Suppressor macrophage (primary cell): ENCODE measurements at places on chromosomes 4 and X.

DNA sequence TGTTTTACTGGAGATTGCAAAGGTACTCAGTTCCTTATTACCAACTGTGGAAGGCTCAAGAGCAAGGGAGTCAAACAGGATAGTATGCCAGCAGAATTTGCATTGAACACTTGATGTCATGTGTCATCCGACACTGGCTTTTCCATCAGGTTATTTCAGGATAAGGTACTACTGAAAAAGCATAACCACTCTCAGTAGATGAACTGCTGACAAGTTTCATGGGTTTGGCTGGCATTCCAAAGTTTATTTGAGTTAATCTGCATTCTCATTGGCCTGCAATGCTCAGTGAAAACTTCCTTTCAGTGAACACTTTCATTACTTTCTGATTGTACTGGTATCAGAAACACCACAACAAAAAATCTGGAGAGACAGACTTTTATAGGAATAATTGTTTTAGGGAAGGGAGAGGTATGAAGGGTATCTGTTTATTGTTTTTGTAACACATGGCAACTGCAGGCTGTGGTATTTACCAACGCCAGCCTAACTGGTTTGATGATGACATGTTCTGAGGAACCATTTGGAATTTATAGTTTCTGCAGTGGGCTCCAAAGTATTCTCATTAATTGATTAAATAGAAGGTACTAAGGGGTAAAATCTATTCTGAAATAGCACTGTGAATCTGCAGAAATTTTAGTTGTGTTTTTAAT, 345.7 kb upstream of the NR3C2 start:
- DNase-seq = no peak

DNA sequence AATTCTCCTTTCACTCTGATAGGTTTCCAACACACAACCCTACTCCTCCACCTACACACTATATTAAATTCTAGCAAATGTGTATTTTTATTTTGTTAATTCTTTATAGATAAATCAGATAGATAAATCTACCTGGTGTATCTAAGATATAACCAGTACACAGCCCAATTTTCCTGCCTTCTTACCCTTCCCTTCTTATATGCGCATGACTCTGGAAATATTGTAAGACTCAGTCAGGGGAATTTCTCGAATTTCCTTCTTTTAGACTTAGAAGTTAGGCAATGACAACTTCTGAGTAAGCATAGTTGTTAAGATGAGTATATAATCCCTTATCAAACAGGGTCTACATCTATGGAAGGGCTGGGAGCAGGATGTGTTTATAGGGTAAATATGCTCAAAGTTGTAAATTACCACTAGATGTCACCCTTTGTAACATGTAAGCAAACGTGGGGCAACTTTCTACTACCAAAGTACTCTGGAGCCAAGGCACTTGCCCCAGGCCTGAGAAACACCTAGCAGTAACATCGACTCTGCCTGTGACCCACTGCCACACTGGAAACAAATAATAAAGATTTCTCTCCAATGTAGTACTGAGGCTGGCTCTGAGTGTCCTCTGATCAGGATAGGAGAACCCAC, 444.7 kb downstream of the IQCM start:
- DNase-seq = peak; percentile 30

DNA sequence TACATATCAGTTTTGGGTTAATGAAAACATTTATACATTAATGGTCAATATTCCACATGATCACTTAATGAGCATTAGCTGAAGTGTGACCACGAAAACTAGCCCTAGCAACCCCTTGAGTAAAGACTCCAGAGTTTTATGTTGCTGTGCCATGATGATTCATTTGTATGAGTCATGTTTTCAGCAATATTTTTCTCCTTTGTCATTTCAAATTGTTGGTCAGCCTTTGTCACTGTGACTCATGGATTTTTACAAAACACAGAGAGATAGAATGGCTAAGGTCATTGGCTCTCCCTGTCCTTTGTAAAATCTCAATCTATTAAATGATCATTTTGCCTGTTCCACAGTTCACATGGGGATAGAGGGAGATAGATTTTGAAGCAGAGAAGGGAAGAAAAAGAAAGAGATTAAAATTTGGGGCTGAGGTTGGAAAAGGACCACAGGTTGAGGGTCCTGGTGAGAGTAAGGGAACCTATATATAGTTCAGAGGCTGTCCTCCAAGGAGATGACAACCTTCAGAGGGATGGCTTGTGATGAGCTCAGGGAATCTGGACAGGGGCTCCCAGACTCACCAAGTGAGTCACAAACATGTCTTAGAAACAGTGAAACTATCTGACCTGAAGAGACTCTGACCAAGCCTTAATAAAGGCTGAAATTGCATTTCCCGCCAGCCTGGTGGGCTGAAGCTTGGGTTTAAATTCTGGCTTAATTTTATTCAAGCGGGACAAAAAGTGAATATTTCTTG, 25.6 kb downstream of the NR0B1 start:
- DNase-seq = peak; percentile 69

- DNase-seq = no peak
These were observed 1003.1 kb downstream of the FSTL5 start for GRCh38 chr4:161160718-161161117.

DNA sequence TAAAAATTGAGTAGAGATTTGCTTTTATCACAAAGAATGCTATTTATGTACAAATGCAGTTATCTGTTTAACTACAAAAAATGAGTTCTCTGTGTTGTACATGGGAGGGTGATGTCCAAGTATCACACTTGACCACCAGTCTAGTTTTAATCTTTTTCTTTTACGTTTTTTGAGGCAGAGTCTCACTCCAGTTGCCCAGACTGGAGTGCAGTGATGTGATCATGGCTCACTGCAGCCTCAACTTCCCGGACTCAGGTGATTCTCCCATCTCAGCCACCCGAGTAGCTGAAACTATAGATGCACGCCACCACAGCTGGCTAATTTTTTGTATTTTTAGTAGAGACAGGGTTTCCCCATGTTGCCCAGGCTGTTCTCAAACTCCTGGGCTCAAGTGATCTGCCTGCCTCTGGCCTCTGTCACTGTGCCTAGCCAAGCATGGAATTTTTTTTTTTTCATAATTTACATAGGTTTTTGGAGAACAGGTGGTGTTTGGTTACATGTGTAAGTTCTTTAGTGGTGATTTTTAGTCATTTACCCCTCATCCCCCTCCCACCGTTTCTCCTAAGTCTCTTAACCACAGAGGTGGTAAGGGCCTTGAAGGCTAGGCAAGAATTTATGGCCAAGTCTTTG, 47.9 kb upstream of the RPA4 start:
- DNase-seq = no peak
